Stromal cell of bone marrow (primary cell): ENCODE measurements at places on chromosomes 6 and 20.
A peak's percentile ranks its signal among the peaks of the same experiment; 100 is the strongest.

GRCh38 chr6:152316024-152316423 lies 321.1 kb downstream of the SYNE1 start:
- DNase-seq = peak; percentile 54

DNA sequence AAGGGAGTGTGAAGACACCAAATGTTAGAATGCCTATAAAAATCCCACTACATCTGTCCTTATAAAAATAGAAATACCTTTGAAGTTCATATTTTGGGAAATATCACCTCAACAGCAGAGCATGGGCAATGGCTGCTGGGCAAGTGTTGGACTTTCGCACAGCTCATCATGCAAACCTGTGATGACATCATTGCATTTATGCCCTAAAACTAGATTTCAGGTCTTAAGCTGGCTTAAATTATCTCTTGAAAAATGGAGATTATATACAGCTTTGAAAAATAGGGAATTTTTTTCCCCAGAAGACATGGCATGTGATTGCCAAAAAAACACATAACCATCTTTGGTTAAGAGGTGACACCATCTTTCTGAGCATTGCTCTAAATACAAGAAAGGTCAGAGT lies 197.8 kb downstream of the UST start:
- DNase-seq = no peak

- DNase-seq = no peak
These were observed 1.5 kb upstream of the SLC17A3 start for GRCh38 chr6:25875563-25875905.

DNA sequence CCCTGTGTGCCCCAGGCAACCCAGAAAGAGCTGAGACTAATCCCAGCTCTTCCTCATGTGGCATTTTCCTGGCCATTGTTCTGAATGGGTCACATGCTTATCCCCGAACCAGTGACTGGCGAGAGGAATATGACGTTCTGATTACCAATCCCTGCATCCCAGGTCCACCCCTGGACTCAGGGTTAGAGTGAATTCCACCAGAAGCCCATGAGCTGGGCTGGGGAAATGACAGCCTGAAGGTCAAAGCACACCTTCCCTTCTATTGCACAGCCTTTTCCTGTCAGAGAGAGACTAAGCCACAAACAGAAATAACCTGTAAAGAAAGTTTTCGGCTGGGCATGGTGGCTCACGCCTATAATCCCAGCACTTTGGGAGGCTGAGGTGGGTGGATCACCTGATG lies 70.9 kb downstream of the ZNF217 start:
- DNase-seq = no peak

- peak; percentile 27 for DNase-seq
These were observed 157.2 kb downstream of the SOD2 start for GRCh38 chr6:159535656-159536350.

DNA sequence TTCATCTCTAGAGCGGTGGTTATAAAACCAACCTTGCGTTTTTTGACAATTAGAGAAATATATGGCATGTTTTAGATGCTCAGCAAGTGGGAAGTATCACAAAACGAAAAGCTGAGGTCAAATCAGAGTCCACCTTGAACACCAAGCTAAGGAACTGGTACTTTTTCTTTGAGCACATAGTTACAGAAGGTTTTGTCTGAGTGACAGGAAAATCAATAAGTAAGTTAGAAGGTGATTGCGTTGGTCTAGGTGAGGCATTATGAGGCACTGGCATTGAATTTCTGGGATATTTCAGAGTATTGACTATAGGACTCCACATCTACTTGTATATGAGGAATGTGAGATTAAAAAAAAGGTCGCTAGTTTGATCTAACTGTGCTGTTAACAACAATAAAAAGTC lies 597 bp upstream of the HINT3 start:
- DNase-seq = no peak
